Non-pigmented ciliary epithelial cell (primary cell): ENCODE measurements at places on chromosomes 3 and 15.
A peak's percentile ranks its signal among the peaks of the same experiment; 100 is the strongest.

DNA sequence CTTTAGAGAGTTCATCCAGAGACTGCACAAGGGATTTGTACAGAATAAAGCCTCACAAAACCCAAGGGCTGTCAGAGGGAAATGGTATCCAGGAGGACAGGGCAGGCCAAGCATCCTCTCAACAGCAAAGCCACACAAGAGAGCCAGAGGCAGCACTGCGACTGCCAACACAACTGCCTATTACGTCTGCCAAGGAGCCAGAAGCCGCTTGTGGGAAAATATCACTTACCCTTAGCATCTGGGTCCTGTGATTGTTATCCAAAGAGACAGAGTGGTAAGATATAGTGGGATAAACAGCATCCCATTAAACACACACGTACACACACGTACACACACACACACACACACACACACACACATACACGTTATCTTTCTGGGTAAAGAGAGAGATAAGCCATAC lies 618.3 kb upstream of the AGTR1 start:
- no peak for DNase-seq

DNA sequence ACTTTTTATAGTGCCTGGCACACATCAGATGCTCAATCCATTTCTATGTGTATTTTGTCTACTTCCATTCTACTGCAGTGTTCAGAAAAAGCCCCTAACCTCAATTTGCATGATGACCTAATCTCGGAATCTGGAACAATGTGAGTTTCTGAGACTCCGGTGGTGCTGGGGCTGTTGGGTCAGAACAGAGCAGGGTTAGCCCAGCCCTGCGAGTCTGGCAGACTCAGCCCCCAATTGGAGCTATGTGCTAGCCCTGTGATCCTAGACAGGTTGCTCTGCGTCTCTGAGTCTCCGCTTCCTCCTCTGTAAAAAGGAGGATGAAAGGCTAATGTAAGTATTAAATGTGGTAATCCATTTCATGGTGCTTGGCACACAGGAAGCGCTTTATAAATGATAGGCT lies 95.0 kb upstream of the ICE2 start:
- no peak for DNase-seq

GRCh38 chr3:162082516-162082915 lies 585.9 kb downstream of the OTOL1 start:
- DNase-seq: no peak

- no peak for DNase-seq
Observed at GRCh38 chr3:39124876-39125840, 17.7 kb downstream of the TTC21A start.

- DNase-seq: no peak
Observed at GRCh38 chr3:98962951-98963350, 61.5 kb upstream of the DCBLD2 start.

DNA sequence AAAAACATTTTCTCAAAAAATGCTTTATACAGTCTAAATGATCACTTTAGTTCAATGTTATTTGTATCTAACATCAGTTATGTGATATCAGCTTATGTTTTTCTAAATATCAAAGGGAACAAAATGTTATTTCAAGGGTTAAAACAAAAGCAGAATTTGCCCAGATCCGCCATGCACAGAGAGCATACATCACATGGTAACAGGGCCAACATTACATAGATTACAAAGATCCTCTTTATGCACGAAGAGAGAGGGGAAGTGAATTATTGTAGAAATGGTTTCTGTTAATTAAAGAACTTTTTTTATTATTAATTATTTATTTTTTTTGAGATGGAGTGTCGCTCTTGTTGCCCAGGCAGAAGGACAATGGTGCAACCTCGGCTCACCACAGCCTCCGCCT lies 100.8 kb upstream of the MME start:
- no peak for DNase-seq

DNA sequence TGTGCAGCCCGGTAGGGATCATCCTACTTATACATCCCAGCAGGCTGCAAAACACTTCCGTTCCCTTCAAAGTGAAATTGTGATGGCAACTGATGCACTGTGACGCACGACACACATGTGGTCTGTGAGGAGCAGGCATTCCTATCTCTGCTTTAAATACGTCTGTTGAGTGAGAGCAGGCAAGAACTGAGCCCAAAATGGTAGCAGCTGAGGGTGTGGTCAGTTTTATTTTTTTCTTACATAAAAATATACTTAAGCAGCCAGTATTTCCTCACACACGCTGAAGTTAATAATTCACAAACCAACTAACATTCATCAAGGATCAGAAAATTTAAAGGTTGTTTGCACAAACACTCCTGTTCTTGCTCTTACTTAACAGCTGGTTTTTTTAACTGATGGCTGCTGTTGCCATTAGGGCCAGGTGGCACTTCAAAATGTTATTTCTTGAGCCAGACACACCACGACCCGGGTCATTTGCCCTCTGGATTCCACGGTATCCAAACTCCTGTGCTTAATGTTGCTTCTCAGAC lies 23.9 kb downstream of the LRIG1 start:
- DNase-seq: no peak

GRCh38 chr3:18301781-18302180 lies 123.4 kb downstream of the SATB1 start:
- DNase-seq: no peak

- no peak for DNase-seq
Observed at GRCh38 chr3:9725775-9726515, 5.6 kb upstream of the BRPF1 start.

DNA sequence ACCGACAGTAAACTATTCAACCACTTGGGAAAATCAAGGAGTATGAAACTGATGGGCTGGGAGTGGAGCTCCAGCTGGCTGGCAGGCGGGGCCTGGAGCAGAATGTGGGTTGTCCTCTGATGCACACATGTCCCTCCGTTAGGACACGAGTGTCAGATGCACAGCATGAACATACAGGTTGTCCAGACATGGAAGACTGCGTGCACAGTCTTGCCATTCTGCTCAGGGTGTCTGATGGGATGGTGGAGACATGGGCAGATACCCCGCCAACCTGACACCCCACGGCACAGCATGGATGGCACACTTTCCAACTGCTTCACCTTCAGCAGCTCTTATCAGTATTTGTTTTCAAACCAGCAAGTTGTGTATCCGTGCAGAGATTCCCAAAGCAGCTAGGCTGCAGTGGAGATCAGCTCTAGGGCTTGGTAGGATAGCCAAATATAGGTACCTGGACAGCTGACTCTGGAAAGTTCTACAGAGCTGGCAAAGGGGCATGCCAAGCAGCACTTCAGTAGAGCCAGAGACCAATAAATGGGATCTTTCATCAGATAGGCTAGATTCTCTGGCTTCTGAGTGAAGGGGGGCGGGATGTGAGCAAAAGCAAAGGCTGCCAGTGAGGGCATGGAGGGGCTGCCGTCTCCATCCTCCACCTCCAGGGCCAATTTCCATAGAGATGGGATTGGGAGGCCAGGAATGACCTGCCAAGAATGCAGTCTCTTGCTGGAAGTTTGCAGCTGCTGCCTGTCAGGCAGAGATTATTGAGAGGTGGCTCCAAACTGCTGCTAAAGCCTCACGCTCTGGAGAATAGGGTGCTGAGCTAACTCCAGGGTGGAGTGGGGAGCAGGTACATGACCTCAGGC lies 47.2 kb upstream of the KY start:
- no peak for DNase-seq

DNA sequence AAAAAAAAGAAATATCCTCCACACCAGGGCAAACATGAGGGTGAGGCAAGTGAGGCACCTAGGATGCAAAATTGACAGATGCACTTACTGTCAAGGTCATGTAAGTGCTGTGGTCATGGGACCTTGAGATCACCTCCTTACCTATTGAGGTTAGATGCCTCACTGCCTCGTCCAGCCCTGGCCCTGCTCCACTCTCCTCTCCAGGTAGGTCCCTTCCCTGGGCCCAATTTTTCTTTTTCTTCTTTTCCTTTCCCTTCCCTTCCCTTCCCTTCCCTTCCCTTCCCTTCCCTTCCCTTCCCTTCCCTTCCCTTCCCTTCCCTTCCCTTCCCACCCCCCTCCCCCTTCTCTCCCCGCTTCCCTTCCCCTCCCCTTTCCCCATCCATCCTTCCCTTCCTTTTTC lies 71.1 kb upstream of the DLG1 start:
- DNase-seq: no peak

- DNase-seq: no peak
Observed at GRCh38 chr3:24490151-24490550, 4.5 kb downstream of the THRB start.

DNA sequence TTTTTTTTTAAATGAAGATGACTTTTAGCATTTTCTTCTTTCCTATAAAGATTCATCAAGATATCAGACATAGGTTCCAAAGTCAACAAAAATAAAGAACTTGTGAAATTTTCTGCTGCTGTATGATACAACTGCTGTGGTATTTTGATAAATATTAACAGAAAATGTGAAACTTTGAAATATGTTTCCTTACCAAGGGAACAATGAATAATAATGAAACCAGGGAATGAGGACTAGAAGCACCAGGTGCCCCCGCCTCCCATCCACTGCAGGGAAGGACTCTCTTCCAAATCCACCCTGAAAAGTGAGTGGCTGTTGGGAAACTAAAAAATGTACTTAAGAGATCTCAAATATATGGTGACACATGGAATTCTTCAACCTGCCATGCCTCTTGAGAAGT lies 198.4 kb downstream of the FHIT start:
- no peak for DNase-seq

- DNase-seq: no peak
Observed at GRCh38 chr15:90059208-90059985, 42.9 kb downstream of the IDH2 start.

GRCh38 chr3:39144095-39144747 lies 9.2 kb downstream of the CSRNP1 start:
- no peak for DNase-seq

DNA sequence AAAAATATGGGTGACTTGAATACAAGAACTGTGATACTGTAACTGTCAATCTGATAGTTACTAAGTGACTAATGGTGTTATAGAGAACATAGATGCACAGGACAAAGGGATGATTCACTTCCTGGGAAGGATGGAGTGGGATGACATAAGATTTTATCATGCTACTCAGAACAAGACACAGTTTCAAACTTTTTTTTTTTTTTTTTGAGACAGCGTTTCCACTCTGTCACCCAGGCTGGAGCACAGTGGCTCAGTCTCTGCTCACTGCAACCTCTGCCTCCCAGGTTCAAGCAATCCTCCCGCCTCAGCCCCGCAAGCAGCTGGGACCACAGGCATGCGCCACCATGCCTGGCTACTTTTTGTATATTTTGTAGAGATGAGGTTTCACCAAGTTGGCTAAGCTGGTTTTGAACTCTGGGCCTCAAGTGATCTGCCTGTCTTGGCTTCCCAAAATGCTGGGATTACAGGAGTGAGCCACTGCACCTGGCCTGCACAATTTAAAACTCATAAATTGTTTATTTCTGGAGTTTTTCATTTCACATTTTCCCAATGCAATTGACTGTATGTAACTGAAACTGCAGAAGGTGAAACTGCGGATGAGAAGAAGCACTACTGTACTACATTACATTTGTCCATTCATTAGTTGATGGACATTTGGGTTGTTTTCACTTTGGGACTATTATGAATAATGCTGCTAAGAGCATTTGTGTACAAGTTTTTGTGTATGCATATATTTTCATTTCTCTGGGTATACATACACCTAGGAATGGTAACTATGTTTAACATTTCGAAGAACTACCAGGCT lies 40.6 kb downstream of the ADIPOQ start:
- DNase-seq: peak; percentile 85

GRCh38 chr15:63860155-63860554 lies 26.4 kb upstream of the HERC1 start:
- DNase-seq: no peak
